ENCODE measurements at places on chromosomes 16 and 17.
A peak's percentile ranks its signal among the peaks of the same experiment; 100 is the strongest.

GRCh38 chr16:1182316-1182671 lies 29.4 kb downstream of the CACNA1H start:
- no peak for DNase-seq

DNA sequence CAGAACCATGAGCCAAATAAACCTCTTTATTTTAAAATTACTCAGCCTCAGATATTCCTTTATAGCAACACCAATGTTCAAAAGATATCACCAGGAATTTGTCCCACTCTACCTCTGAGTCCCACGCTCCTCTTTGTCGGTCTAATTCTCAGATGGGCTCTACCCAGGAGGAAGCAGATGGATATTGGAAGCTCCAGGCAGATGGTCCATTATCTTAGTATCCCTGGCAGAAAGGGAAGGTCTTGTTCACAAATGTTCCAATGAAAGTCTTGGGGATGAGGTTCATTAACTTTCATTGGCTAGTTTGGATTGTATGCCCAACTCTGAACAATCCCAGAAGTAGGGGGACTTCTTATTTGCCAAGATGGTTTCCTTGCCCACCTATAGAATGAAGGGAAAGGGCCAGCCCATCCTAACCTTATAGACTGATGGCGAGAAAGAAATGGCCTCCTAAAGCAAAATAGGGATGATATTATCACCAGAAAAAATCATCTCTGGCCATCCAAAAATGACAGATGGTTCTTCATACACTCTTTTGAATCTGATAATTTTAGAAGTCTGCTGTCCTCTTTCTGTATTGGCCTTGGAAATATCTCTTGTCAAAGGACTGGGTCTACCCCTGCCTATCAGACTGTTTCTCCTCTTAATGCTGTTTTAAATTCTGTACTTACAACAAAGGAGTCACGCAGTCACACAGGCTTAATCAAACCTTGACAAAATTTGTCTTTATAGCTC lies 21.3 kb upstream of the ELAC2 start:
- no peak for DNase-seq

DNA sequence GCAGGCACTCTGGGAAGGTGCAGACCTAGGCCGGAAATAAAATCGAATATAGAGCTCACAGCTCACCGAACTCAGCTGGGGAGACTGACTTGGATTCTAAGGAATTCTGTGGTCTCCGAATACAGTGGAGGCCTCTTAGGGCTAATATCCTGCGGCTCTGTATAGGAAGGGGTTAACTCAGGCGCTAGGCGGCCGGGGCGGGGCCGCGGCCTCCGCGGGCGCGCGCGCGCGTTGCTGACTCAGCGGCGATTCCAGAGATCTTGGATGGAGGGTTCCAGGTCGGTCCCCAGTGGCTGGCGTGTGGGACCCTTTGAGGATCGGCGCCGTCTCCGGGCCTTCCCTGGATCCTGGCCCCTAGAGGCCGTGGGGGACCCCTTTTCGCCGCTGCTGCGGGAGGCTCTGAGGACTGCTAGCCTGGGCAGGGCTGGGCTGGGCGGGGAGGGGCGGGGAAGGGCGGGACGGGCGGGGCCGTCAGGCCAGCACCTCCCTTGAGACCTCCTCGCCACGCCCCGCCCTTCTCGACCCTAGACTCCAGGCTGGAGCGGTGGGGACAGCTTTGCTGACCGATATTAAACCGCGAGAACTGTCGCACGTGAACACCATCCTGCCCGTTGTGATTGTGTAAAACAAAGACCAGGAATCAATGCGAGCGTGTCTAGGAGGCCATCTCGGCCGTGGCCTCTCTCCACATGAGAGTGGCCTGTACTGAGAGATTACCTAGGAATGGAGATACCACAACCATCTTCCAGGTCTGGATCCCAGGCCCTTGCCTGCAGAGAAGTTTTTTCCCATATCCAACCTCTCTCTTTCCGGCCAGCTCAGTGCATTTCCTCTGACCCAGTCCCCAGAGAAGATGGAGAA lies 1.4 kb upstream of the PLEKHH3 start:
- peak; percentile 57 for DNase-seq

DNA sequence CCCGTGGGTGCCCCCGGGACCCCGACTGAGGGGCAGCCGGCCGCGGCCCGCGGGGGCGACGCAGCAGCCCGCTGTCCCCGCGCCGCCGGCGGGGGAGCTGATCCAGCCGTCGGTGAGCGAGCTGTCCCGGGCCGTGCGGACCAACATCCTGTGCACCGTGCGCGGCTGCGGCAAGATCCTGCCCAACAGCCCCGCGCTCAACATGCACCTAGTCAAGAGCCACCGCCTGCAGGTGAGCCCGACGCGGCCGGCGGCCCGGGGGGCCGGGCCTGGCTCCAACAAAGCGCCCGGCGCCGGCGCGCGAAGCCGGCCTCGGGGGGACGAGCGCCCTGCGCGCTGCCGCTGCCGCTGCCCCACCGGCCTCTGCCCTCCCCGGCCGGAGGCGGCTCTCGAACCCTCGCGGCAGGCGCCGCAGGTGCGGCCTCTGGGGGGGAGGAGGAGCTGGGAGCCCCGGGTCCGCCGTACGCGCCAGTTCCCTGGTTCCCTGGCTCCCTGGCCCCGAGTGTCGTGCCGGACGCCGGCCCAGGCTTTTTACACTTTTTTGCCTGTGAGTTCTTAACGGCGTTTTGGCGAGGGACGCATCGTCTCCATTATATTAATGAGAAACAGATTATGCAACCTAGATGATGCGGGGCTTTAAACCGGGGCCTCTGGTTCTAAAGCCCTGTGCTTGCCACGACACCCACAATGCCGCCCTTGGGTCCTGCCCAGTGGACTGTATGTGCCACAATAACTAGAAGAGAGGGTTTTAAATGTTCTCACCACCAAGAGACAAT lies 521 bp downstream of the ATMIN start:
- DNase-seq: no peak

Measured in KG1 (cell line).